ENCODE measurements at places on chromosomes 6 and 20. TPM values are rescaled to one million over a fixed set of nuclear protein-coding genes. Genes with fewer than 3 reads are reported as not detected.

The FAM184A gene
- 4.4 TPM for total RNA-seq

The PSORS1C2 gene
- not detected for total RNA-seq

The LRRC1 gene
- 10.7 TPM for total RNA-seq

DNA sequence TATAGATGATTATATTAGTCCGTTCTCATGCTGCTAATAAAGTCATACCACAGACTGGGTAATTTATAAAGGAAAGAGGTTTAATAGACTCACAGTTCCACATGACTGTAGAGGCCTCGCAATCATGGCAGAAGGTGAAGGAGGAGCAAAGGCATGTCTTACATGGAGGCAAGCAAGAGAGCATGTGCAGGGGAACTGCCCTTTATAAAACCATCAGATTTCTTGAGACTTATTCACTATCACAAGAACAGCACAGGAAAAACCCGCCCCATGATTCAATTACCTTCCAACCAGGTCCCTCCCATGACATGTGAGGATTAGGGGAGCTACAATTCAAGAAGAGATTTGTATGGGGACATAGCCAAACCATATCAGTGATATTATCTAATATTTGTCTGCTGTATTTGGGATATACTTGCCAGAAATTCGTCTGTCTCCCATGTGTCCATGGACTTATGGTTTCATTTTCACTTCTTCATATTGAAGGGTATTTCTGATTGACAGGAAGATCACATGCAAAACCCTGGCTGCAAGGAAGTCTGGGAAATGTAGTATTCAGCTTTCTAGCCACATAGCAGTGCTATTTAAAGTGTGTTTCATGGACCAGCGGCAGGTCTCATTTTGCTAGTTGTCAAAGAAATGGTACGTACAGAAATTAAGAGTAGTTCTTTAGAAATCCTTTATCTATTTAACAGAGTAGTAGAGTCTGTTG, 50.5 kb upstream of the PAK5 start:
- no peak for DNase-seq

The COQ3 gene
- total RNA-seq: 4.5 TPM

- no peak for DNase-seq
These were observed 148.5 kb downstream of the LY86 start for GRCh38 chr6:6736791-6737654.

The RARS2 gene
- total RNA-seq: 43.2 TPM

- no peak for DNase-seq
These were observed 12.1 kb upstream of the COL21A1 start for GRCh38 chr6:56259234-56260077.

- no peak for DNase-seq
These were observed 116.0 kb upstream of the FOXA2 start for GRCh38 chr20:22700367-22700766.

The TDRD6 gene
- 0.44 TPM for total RNA-seq

The RIPOR3 gene
- total RNA-seq: 16.8 TPM

DNA sequence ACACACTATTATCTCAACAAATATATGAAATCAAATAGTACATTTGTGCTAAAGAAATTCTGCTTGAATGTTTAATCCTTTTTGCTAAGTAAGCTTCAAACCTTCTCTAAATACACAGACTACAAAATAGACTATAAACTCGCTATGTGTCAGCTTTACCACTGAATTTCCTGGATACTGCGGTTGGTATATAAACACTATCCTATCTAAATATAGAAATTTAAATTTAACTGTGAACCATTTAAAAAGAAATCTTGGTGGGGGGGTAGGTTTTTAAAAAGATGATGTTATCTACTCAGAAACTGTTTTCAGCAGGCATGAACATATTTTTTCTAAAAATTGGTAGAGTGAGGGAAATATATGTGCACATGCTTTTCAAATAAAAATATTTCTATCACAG, 306.5 kb upstream of the RUNX2 start:
- DNase-seq: no peak

The TMEM200A gene
- 4.4 TPM for total RNA-seq

DNA sequence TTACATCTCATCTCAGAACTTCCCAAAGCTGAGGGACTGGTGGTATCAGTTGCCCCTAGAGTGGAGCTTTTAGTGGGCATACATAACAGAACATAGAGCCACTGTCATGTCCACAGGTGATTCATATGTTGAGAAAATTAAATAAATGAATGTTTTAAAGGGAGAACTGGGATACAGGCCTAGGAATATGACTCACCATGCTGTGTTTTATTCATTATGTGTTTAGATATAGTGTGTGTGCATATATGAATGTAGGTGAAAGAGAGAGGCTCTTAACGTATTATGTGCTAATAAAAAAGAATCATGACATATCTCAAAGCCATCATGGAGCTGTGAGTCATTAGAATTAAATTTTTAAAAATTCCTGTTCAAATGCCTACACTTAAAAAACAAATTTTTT, 332.2 kb upstream of the RSPO3 start:
- DNase-seq: no peak

The TSHZ2 gene
- total RNA-seq: 56.6 TPM

The TRIM15 gene
- not detected for total RNA-seq

DNA sequence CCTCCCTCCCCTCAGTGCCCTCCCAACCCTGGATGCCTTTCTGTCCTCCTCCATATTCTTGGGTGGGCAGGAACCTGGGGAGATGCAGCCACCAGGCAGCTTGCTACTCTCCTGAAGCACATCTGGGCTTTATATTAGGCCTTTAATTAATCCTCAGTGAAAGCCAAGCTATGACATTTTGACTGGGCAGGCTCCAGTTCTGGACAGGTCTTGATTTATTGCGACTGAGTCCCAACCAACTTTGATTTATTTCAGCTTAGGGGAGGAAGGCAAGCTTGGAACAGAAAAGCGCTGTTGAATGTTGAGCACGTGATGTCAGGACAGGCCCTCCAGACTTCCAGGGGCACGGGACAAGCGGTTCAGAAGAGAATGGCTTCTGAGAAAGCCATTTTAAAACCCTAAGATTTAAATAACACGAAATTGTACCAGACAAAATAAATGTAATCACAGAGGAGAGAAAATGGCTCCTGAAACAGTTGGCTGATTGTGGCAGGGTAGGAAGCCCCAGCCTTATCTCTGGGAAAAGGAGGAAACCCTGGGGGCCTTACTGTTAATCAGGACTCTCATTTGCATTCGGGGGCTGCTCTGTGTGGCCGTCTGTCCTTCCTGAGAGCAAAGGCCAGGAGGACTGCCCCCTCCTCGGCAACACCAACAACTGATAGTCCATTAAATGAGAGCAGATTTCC, 294.2 kb downstream of the FOXC1 start:
- no peak for DNase-seq

DNA sequence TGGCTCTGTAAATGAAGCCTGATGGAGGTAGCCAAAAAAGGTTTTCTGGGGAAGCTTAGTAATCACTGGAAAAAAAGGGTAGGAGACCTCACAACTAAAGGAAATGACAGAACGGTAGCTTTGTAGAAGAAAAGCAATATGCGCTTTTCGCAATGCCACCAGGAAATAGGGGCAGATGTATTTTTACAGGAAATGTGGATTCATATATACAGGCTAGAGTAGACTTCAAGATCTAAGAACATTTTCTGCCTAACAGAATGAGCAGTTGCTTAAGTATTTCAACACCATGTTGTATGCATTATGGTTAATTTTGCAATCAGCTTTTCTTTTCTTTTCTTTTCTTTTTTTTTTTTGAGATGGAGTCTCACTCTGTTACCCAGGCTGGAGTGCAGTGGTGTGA, 219.6 kb downstream of the CD83 start:
- no peak for DNase-seq

The ENPP4 gene
- total RNA-seq: 20.2 TPM

GRCh38 chr20:381581-382290, 1.2 kb downstream of the TRIB3 start:
- no peak for DNase-seq

The HTR1B gene
- not detected for total RNA-seq

GRCh38 chr6:38776515-38776914, 61.4 kb downstream of the DNAH8 start:
- no peak for DNase-seq

The MYCT1 gene
- total RNA-seq: 8.4 TPM

GRCh38 chr6:97438011-97438671, 155.1 kb upstream of the MMS22L start:
- DNase-seq: no peak

The ECT2L gene
- 4.1 TPM for total RNA-seq

The DYNLT2 gene
- total RNA-seq: 1.9 TPM

The MROH8 gene
- total RNA-seq: 4.3 TPM

The LRFN2 gene
- not detected for total RNA-seq

GRCh38 chr6:70312165-70312745, 9.4 kb upstream of the COL9A1 start:
- no peak for DNase-seq

GRCh38 chr6:123875784-123876183, 72.1 kb downstream of the NKAIN2 start:
- DNase-seq: no peak

DNA sequence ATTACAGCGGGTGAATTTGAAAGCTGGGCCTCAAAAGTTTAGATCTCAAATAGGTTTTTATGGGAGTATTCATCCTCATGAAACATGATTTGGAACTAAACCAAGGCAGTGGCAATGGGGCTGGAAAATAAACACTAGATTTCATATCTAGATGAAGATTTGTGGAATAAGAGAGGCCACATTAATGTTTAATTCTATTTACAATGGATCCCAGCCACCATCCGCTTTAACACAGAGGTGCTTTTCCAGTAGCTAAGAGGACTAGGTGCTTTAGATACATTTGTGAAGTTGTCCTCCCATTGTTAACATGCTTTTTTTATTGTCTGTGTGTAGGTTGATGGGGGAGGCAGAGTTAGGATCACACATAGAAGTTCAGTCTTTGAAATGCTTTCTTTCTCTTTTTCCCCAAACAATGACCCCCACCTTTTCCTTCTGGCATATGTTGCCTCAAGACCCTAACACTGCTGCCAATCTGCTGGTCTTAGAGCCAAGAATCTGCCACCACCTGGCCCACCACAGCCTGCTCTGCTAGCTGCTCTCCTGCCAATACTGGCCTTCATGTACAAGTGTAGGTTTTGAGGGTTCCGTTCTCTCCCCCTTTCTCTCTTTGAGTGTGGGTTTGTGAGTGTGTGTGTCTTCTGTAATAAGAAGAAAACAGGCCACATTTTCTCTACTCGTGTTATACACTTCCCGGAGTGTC, 27.8 kb upstream of the GFRAL start:
- no peak for DNase-seq

- DNase-seq: no peak
These were observed 10.7 kb upstream of the SERPINB9 start for GRCh38 chr6:2913621-2914317.

GRCh38 chr6:167152862-167153261, 4.9 kb downstream of the GPR31 start:
- DNase-seq: no peak

DNA sequence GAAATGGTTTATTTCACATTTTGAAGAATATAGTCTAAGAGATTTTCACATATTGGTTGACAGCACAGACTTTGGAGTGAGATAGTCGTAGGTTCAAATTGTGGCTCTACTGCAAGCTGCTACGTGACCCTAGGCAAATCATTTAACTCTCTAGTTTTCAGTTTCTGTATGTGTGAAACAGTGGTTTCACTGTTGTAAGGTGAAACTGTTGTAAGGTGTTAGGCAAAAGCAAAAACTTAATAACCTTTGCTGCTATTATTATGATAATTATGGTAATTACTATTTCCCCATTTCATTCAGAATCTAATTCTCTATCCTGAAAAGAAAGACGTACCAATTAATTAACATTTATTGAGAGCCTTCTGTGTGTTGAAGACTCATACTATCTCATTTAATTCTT, 144.2 kb downstream of the REV3L start:
- no peak for DNase-seq

The DUSP15 gene
- total RNA-seq: 0.96 TPM

DNA sequence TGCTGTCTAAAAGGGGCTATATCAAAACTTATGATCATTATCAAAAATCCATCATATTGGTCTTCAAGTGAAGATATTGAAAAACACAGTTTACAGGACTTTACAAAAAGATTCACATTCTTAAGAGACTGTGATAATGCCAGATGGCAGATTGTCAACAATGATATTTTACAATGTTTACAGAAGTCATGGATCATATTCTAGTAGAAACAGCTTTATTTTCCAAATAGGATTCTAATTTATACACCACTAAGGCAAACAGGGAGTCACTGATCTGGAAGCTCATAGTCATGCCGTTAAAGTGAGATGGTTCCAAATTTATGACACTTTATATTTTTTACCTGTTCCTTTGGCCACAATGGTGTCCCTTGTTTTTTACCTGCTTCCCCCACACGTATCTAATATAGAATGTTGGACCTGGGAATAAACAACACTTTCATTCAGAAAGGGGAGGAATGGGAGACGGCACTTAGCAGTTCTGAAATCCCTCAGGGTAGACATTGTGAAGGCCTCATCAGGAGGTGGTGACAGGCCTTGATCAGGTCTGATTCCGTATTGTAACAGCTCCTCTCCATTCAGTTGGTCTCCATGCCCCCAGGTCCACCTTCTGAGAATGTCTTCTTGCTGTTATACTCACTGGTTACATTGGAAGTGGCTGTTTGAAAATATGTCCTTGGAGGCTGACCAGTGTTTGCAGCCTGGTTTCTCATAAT, 228.6 kb downstream of the ADGB start:
- DNase-seq: no peak

- DNase-seq: no peak
These were observed 21.0 kb upstream of the GCLC start for GRCh38 chr6:53565886-53566285.

The THBD gene
- 95.5 TPM for total RNA-seq

The SSTR4 gene
- total RNA-seq: not detected

- no peak for DNase-seq
These were observed 1.4 kb upstream of the FOXS1 start for GRCh38 chr20:31846793-31847138.

Measured in omental fat pad (tissue), 4 donors.